ENCODE measurements at places on chromosomes 3 and 15.

- no peak for DNase-seq
- no peaks in the 10 kb centered on the region for H3K36me3 ChIP-seq
- H3K4me1 ChIP-seq = no peaks in the 10 kb centered on the region
Measured at GRCh38 chr3:117524890-117525289, 815.3 kb downstream of the TUSC7 start.

GRCh38 chr15:71586463-71586862, 223.9 kb upstream of the NR2E3 start:
- DNase-seq = no peak
- H3K4me1 ChIP-seq = peaks cover 6% of the 10 kb centered on the region
- H3K27me3 ChIP-seq = no peaks in the 10 kb centered on the region
- H3K27ac ChIP-seq = no peak overlapping the region
- no peaks in the 10 kb centered on the region for H3K36me3 ChIP-seq
- H3K4me3 ChIP-seq = no peak overlapping the region

- H3K27me3 ChIP-seq = no peaks in the 10 kb centered on the region
- no peaks in the 10 kb centered on the region for H3K36me3 ChIP-seq
Measured at GRCh38 chr3:187385296-187385695, 17.1 kb downstream of the RTP4 start.

- no peak overlapping the region for H3K4me3 ChIP-seq
- H3K4me1 ChIP-seq = no peaks in the 10 kb centered on the region
- peaks cover 24% of the 10 kb centered on the region for H3K36me3 ChIP-seq
- no peak overlapping the region for H3K27ac ChIP-seq
- no peaks in the 10 kb centered on the region for H3K27me3 ChIP-seq
- no peak for DNase-seq
Measured at GRCh38 chr15:65558997-65559760, 28.9 kb downstream of the HACD3 start.

- no peaks in the 10 kb centered on the region for H3K27me3 ChIP-seq
- H3K27ac ChIP-seq = no peak overlapping the region
- no peak for DNase-seq
- no peak overlapping the region for H3K4me3 ChIP-seq
- peaks cover 11% of the 10 kb centered on the region for H3K4me1 ChIP-seq
- no peaks in the 10 kb centered on the region for H3K36me3 ChIP-seq
Measured at GRCh38 chr3:44984335-44984734, 8.3 kb downstream of the EXOSC7 start.

DNA sequence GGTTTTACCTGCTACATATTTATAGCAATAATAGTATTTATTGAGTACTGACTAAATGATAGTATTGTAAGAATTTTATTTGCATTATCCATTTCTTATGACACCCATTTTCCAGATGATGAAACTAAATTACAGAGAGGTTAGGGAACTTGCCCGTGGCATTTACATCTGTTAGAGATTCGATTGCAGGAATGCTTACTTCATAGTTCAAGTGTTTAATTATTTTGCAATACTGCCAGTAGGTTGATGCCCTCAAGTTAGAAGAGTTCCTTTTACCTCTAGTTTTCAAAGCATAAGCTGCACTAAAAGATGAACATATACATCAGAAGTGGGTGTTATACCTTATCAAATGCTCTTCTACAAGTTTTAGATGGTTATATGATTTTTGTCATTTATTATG, 362.8 kb upstream of the RGMA start:
- H3K4me1 ChIP-seq = peaks cover 20% of the 10 kb centered on the region
- no peak for DNase-seq
- H3K27ac ChIP-seq = no peak overlapping the region
- no peaks in the 10 kb centered on the region for H3K27me3 ChIP-seq

DNA sequence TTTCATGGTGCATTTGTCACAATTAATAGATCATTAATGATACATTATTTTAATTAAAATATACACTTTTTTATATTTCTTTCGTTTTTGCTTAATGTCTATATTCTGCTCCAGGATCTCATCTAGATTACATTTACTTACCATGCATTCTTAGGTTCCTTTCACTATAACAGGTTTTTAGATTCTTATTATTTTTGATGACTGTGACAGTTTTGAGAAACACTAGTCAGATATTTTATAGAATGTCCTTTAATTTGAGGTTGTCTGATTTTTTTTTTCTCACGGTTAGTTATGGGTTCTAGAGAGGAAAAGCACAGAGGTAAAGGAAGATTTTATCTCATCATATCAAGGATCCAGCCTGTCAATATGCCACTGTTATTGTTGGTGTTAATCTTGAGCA, 595.8 kb upstream of the BCHE start:
- H3K27me3 ChIP-seq = no peaks in the 10 kb centered on the region
- no peaks in the 10 kb centered on the region for H3K4me1 ChIP-seq
- no peak for DNase-seq
- H3K4me3 ChIP-seq = no peak overlapping the region
- no peak overlapping the region for H3K27ac ChIP-seq

DNA sequence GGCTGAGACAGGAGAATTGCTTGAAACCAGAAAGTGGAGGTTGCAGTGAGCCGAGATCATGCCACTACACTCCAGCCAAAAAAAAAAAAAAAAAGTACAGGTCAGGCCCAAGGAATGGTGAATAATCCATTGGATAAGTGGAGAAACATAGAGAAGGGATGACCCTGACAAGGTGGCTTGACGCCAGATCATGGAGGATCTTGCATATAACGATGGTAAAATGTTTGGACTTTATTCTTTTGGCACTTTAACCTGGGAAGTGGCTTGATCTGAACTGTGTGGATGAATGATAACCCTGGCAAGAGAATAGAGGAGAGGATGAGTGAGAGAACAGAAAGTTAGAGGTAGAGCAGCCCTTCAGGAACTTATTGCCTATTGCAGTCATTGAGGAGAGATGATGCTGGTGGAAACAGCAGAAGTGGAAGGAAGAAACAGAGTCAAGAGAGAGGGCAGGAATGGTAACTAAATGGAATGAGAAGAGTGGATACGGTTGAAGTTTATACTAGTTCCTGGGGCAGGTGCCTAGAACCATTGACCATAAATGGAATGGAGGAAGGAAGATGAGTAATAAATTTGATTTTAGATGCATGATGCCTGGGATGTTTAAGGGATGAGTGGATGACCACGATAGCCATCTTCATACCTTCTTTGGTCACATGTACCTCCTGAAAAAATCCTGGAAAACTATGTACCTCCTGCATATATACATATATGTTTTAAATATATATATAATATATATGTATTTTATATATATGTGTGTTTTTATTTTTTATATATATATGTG, 57.8 kb downstream of the BLM start:
- H3K27ac ChIP-seq = no peak overlapping the region
- H3K27me3 ChIP-seq = no peaks in the 10 kb centered on the region
- no peaks in the 10 kb centered on the region for H3K4me1 ChIP-seq
- no peaks in the 10 kb centered on the region for H3K36me3 ChIP-seq
- no peak for DNase-seq
- no peak overlapping the region for H3K4me3 ChIP-seq

- peaks cover 7% of the 10 kb centered on the region for H3K4me1 ChIP-seq
- H3K27me3 ChIP-seq = no peaks in the 10 kb centered on the region
- no peak overlapping the region for H3K27ac ChIP-seq
- no peak for DNase-seq
- H3K36me3 ChIP-seq = no peaks in the 10 kb centered on the region
Measured at GRCh38 chr3:66693461-66694031, 192.7 kb upstream of the LRIG1 start.

DNA sequence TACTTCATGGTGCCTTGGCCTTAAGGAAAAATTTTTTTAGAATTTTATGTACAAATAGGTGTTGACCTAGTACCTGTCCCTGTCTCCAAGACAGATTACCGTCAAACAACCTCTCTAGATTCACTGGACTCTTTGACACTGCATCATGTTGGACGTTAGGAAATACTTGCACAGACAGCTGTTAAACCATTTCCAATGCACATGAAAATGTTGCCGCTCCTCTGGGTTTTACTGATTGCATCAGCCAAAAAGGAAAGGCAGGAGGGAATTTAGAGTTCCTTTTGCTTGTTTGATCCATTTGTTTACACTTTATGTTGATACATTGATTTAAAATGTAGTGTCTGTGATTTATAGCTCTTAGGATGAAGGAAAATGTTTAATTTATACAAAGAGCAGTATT, 14.5 kb downstream of the TMEM41A start:
- no peaks in the 10 kb centered on the region for H3K4me1 ChIP-seq
- DNase-seq = no peak
- no peaks in the 10 kb centered on the region for H3K27me3 ChIP-seq

DNA sequence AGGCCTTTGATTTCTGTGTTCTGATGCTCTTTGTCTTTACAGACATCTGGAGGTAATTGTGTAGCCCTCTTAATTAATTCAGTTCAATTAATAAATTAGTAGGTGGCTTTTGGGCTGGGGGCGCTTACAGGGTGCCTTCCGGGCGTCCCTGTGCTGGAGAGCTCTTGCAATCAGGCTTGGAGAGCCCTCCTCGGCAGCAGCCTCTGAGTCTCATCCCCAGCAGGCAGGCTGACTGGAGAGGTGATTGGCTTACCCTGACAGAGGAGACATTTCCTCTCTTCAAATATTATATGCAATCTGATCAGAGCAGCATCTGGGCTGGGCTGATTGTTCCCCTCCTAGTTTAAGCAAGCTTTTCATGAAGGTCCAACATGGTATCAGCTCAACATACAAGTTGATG, 250.7 kb downstream of the LPP start:
- no peak overlapping the region for H3K27ac ChIP-seq
- no peak for DNase-seq
- no peaks in the 10 kb centered on the region for H3K27me3 ChIP-seq
- peaks cover 16% of the 10 kb centered on the region for H3K36me3 ChIP-seq
- H3K4me3 ChIP-seq = no peak overlapping the region
- peaks cover 47% of the 10 kb centered on the region for H3K4me1 ChIP-seq

- H3K4me3 ChIP-seq = no peak overlapping the region
- H3K4me1 ChIP-seq = no peaks in the 10 kb centered on the region
- DNase-seq = no peak
- H3K27ac ChIP-seq = no peak overlapping the region
- no peaks in the 10 kb centered on the region for H3K36me3 ChIP-seq
Measured at GRCh38 chr3:190497811-190498210, 16.1 kb upstream of the IL1RAP start.

- H3K27me3 ChIP-seq = no peaks in the 10 kb centered on the region
- H3K4me1 ChIP-seq = peaks cover 9% of the 10 kb centered on the region
- H3K4me3 ChIP-seq = peak overlapping the region; percentile 76
- DNase-seq = no peak
- H3K36me3 ChIP-seq = no peaks in the 10 kb centered on the region
- peak overlapping the region; percentile 79 for H3K27ac ChIP-seq
Measured at GRCh38 chr3:44510000-44510368, 32.5 kb upstream of the ZNF445 start.

DNA sequence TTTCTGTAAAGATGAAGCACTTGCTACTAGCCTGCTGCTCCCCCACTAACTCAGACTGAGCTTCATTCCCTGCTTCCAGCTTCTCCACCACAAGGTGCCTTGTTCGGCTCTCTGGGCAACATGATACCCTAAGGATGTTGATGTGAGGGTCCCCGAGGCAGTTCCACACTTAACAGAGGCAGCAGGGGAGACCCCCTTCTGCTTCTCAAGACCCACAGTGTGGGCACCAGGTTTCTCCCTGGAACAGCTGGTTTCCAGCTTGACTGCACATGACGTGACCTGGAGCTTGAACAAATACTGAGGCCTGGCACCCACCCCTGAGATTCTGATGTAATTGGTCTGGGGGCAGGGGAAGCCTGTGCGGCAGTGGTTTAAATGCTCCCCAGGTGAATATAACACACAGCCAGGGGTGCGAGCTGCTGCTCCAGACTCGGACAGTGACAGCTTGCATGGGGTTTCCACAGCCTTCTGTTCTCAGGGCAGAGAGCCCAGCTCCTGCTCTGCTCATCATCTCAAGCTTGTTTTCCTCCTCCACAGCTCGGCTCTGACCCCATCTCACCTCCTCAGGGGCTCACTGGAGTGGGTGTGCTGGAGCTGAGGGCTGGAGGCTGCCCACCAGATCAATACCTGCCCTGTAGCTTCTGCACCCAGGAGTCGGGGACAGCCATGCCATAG, 95.0 kb upstream of the HACD2 start:
- H3K36me3 ChIP-seq = peaks cover 30% of the 10 kb centered on the region
- DNase-seq = no peak
- H3K4me3 ChIP-seq = no peak overlapping the region
- peaks cover 51% of the 10 kb centered on the region for H3K4me1 ChIP-seq
- H3K27ac ChIP-seq = peak overlapping the region; percentile 84
- no peaks in the 10 kb centered on the region for H3K27me3 ChIP-seq

DNA sequence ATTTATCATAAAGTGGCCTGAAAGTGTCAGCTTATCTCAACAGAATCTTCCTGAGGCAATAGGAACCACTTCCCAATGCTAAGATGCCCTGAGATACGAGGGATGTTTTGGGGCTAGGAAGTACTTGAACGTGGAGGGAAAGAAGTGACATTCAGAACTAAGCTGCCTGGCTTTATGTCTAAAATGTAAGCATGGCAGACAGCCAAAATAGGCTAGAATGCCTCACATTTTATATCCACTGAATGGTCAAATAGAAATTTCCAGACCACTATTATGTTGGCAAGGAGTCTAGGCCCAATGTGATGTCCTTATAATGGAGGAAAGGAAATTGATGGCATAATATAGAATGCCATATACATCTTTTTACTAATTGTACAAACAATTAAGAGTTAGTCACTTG, 154.9 kb downstream of the PEX5L start:
- DNase-seq = no peak
- H3K36me3 ChIP-seq = no peaks in the 10 kb centered on the region
- H3K27me3 ChIP-seq = no peaks in the 10 kb centered on the region
- H3K4me3 ChIP-seq = no peak overlapping the region

- H3K4me3 ChIP-seq = peak within 1 kb of the TSS; percentile 62
- no peaks in the 10 kb centered on the region for H3K27me3 ChIP-seq
- peaks cover 14% of the 10 kb centered on the region for H3K4me1 ChIP-seq
- no peak for DNase-seq
Measured at GRCh38 chr3:46566040-46566641, at the start of gene LRRC2. Gene LRRC2 (minus strand): TSS chr3:46566302. CDS start chr3:46551591, 14,711 bp downstream.

DNA sequence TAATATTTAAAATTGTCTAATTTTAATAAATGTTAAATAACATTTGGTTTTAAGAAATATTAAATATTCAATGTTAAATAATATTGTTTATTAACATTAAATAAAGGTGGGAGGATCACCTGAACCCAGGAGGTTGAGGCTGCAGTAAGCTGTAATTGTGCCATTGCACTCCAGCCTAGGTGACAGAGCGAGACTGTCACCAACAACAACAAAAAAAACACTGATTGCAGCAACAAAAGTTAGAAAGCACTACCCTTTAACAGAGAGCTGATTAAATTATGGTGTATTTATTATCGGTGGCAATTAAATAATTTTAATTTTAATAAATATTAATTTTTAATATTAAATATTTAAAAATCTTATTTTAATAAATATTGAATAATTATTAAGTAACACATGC, 152.1 kb downstream of the ATG7 start:
- H3K4me1 ChIP-seq = no peaks in the 10 kb centered on the region
- no peaks in the 10 kb centered on the region for H3K27me3 ChIP-seq
- DNase-seq = no peak
- H3K4me3 ChIP-seq = no peak overlapping the region

GRCh38 chr15:90305932-90306331, 40.5 kb downstream of the NGRN start:
- no peaks in the 10 kb centered on the region for H3K36me3 ChIP-seq
- no peak overlapping the region for H3K27ac ChIP-seq
- no peak overlapping the region for H3K4me3 ChIP-seq
- DNase-seq = no peak
